ENCODE measurements at places on chromosomes 5 and 9.

DNA sequence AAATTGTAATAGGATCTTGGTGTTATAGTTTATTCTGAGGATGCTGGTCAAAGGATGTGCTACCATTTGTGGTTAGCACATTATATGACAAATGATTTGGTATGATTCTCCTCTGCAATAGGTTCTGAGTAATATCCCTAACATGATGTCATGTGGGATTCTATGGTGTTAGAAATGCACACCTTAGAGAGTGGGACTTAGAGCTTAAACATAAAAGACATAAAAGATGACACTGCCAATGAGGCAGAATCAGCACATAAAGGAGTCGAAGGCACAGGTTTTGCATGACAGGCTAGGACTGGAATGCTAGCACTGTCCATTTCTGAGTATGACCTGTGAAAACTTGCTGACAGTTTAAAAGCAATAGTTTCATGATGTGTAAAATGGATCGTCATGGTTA lies 100.4 kb downstream of the OSTF1 start:
- DNase-seq = no peak

- no peak for DNase-seq
Observed at GRCh38 chr5:176822041-176822792, 11.9 kb downstream of the UNC5A start.

DNA sequence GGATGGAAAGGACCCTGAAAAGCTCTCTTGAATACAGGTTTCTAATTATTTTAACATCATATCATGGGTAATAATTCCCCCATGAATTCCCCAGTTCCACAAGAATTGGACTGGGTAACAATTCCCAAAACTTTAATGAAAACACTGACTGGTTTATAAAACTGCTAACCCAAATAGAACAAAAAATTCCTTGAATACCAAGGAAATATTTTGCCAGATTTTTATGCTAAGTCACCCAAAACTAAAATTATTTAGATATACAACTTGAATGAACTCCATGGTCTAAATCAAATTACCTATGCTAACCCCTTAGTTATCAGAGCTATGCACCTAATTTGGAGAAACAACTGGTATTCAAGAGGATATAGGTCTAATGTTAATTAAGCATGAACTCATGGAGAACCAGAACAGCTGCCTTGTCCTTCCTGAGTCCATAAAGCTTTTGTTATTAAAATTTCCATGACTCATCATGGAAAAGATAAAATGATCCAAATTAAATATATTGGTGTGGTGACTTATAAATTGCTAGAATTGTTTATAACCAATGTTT lies 164.9 kb upstream of the TUT7 start:
- DNase-seq = no peak

DNA sequence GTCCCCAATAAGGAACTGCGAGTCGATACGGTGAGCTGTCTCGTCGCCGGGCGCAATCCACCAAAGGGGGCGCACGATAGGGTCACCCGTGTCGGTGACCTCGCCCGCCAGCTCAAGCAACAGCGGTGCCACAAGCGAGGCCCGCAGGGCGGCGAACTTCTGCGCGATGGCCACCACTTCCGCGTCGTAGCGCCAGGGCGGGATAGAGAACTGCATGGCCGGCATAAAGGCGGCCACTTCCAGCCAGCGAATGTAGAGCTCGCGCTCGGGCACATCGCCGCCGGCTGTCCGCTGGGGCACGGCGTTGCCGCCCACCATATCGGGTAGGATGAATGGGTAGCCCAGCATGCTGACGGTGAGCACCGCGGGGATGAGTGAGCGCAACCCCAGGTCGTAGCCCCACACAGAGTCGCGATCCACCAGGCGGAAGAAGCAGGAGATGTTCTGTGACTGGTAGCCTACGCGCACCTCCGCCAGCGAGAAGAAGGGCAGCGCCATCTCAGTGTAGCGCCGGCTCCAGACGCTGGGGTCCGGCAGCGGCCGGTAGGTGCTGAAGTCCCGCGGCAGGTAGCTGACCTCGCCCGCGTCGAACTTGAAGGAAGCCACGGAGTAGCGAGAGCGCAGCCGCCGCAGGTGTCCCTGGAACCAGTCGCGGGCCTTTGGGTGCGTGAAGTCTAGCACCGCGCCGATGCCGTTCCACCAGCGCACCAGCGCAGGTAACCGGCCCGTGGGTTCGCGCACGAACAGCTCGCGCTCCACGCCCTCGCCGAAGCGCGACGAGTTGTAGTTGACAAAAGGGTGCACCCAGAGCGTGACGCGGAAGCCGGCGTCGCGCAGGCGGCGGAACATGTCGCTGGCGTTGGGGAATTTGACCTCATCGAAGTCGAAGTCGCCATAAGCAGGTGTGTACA lies 5.5 kb downstream of the MYORG start:
- DNase-seq = no peak

GRCh38 chr5:142057697-142058056 lies 44.9 kb upstream of the GNPDA1 start:
- DNase-seq = no peak

DNA sequence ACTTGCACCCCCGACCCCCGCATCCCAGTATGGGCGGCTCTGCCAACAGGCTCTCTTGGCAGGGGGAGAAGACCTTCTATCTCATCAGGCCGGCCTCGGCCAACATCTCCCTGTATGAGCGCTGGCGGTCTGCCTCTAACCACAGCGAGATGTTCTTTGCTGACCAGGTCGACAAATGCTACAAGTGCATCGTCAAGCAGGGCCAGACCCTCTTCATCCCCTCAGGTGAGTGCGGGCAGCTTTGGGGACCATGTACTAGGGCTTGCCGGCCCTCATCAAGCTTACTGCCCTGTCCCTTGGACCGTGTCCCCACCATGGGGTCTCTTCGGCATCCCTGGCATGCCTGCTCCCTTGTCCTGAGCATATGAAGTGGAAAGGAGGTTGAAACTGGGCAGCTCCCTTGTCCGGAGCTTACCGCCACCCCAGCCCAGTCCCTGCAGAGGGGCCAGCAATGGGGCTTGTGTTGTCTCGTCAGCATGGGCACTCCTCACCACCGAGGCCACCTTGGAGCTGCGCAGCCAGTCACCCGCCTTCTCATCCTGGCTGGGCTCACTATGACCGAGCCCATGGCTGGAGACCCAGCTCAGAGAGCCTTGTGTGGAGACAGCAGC lies 78.1 kb downstream of the PHF2 start:
- DNase-seq = no peak

GRCh38 chr5:22614486-22615094 lies 238.6 kb downstream of the CDH12 start:
- DNase-seq = no peak

GRCh38 chr5:53448851-53449250 lies 31.6 kb upstream of the FST start:
- no peak for DNase-seq

- no peak for DNase-seq
Observed at GRCh38 chr5:143355710-143356109, 47.8 kb downstream of the NR3C1 start.

DNA sequence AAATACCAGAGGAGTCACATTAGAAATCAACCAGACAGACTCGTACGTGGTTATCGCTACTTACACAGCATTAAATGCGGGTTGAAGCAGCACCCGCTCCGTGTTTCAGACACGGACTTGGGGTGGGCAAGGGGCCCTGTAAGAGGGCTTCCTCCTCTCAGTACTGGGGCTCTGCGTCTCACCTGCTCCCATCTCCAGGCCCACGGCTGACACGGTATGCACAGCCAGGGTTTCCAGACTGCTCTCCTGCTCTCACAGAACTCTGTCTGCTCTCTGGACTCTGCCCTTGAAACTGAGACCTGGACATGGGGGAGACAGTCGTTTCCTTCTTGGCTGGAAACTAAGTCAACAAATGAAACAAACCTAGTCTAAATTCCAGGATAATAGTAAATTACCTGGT lies 24.7 kb upstream of the RASGEF1C start:
- DNase-seq = no peak

DNA sequence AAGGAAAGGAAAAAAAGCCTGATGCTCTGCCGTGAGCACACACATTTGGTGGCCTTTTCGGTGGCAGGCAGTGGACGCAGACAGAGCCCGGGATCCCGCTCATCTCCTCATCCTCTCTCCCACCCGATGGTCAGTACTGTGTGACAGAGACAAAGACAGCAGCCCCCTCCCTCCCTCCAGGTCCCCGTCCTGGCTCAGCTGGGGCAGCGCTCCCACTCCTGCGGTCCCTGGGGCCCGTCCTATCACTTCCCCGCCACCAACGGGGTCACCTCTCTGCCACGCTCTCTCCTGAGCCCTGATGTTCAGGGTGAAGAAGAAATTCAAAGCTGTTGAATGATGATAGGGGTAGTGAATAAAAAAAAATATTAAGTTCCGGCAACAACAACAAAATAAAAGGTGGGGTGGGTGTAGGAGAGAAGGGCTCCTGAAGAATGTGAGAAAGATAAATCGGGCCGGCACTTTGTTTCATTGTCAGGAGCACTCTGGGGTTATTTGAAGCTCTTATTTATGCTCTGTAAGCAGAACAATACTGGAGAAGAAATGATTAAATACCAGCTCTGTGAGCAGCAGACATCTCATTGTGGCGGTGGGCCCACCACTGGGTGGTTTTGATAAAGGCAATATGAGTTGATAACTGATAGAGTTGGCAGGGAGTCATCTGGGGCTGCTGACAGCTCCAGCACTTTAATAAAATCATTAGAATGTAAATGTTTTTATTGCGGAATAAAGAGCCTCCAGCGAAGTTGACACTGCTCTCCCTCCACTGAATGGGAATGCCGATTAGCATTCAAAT lies 417.7 kb downstream of the IRX1 start:
- DNase-seq = no peak

DNA sequence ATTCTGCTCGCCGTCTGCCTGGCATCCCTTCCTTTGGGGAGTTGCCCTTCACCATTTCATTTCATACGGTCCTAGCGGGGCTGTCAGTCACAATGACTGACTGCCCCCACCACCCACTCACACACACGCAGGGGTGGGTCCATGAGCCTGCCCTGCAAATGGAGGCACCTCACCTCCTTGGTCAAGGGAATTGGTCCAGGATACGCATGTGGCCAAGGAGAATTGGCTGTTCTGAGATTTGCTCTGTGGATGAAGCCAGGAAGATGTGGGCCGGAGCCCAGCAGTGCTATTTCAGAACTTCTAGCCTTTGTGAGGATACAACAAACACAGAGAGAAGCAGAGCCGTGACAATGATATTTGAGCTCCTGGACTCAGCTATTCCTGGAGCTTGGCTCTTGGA lies 17.0 kb downstream of the C1QTNF2 start:
- no peak for DNase-seq

DNA sequence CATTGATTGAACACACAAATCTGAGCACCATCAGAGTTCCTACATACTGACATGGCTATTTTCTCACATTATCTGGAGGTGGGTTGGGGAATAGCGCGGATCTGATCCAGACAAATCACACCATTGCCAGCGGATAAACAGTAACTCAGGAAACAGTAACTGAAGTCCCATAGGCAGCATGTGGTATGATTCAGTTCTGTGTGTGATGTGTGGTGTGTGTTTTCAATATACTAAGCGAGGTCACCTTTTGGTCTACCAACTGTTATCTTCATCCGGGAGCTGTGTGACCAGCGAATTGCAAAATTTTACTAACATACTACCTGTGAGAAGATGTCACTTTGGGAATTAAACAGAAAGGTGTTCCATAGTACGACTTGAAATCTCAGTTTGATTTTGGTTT lies 50.1 kb downstream of the PKD2L2 start:
- DNase-seq = no peak

- DNase-seq = no peak
Observed at GRCh38 chr5:1300581-1301083, 5.8 kb upstream of the TERT start.

GRCh38 chr5:78720227-78720985 lies 71.8 kb upstream of the LHFPL2 start:
- DNase-seq = no peak

DNA sequence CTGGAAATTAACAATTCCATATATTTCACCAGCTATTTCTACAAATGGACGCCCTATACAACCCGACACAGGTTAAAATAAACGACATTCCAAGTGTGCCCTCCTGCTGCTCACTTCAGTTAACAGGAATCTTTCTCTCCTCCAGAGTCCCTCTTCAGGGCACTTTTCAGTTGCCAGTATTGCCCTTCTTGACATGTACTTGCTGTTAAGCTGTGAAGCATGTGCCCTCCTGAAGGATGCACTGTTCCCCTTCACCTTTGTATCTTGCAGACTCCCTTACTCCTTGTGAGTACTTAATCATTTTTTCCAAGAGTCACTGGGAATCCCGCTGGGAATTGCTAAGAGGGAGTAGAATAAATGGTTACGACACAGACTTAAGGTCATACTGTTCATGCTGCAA lies 364.1 kb downstream of the CTNND2 start:
- DNase-seq = no peak

DNA sequence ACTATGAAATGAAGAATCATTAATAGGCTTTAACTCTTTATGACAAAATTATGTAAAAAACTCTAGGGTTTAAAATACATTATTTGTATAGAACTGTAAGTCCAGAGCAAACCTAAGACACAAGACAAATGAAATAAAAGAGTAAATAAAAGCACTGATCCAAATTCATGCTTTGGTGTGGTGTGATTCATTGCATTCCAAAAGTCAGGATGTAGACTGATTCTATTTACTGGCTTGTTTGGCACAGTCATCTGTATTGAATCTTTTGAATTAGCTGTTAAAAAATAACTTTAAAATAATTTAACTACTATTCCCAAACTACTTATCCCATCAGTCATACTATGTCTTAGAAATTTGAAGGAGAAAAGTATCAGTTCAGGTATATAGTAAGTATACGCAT lies 31.1 kb downstream of the IL4 start:
- DNase-seq = no peak

DNA sequence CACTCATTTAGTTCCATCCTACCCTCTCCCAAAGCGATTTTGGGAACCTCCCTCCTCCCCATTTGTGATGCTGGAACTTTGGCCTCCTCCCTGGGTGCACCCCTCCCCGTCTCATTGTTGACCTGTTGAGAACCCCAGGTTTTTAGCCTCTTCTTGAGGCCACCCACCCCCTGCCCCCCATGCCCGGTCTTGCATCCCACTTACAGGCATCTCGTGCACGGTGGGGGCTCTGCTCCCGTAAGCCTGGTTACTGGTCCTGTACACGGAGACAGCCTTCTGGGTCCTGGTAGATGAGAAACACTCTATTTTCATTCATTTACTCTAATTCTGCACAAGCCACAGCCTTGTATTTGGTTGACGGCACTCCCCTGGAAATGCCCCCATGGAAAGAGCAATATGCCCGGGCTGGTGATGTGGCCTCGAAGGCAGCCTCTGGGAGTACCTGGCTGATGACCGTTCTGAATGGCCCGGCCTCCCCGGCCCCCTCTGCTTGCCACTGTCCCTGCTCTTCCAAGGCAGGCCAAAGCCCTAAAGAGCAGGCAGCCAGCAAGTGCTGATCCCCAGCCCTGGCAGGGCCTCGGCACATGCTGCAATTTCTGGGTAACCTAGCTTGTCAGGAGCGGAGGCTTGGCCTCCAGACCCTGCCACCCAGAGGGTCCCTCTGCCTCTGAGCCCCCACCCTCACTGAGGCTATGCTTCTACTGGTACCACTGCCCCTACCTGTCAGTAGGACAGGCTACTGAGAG lies 1.9 kb upstream of the MRPS2 start:
- no peak for DNase-seq

Data from GM12864 (cell line).